ENCODE measurements at places on chromosomes 1 and 21.

GRCh38 chr1:193629875-193630274, 443.5 kb upstream of the B3GALT2 start:
- DNase-seq = no peak

DNA sequence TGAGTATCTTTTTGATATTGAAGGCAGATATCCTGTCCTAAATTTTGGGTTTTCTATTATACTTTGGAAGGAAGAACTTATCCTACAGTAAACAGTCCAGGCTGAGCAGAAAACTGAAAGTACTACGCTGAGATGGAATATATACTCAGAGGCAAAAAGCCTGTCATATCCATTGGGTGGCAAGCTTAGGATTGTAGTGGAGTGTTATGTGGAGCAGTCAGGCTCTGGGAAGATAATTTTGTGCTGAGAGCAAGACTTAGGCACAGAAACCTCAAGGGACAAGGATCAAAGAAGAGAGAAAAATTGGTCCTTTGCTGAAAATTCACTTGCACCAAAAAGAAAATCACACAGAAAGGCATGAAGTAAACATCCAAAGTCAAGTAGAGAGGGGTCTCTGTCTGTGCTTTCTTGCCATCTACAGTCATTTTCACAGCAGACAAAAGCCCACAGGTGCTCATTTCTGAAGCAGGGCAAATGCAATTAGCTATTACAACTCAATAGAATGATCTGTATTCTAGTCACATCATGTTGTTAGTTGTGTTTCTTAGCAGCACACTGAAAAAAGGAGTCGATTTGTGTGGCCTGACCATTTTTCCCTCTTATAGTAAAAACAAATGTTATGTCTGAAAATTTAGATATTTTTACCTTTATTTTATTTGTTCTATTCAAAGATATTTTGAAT, 38.5 kb downstream of the CRB1 start:
- DNase-seq = no peak

DNA sequence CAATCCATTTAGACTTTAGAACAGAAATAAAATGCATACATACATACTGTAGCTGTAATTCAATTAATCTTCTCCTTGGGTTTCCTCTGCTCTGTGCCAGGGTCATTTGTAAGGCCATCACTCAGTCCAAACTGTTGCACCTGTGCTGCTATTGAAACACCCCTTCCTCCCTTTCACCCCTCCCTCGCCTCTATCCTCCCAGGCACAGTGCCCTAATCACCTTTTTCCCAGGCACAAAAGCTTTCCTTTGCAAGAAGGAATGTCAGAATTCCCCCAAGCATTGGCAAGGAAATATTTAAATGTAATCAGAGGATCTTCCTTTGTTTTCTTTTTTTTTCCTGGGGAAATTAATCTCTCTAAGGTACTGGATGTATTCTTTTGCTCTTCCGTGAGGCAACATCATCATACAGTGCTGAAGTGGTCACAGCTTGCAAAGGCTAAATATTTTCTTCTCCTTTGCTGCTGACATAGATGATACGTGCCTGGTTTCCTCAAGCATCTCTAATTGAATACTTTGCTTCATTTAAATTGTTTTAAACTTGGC, 339.3 kb upstream of the NR5A2 start:
- no peak for DNase-seq

DNA sequence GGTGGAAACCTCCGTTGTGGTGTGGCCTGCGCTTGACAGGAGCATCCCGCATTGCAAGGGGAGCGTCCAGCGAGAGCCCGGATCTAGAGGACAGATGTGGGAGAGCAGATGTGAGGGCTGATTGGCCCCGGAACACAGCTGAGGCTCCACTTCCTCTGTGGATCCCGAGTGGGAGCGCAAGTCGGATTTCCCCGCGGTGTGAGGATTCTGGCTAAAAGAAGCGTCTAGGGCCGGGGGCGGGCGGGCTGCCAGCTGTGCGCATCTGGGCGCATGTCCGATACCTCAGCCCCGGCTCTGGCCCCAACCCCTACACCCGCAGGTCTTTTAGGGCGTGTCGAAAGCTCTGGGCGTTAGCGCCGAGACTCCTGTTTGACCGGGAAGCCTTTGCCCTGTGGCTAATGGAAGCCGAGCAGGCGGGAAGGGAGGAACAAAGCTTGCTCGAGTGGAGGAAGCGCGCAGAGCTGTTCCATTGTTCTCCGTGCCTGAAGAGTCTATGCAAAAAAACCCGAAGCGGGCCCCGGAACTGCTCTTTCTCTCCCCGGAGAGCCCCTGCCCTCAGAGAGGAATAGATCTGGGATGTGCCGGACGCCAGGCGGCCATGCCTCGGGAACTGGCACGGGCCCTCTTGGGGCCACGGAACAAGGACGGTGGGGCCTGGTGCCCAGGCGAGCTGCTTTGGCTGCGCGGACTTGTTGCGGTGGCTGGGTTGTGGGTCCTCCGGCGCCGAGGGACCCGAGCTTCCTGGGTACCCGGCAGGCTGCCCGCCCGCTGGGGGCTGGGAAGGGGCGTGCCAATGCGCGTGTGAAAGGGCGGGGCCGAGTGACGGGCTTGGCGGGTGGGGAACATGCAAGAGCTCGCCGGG, 111.1 kb downstream of the NAV1 start:
- DNase-seq = peak; percentile 34

DNA sequence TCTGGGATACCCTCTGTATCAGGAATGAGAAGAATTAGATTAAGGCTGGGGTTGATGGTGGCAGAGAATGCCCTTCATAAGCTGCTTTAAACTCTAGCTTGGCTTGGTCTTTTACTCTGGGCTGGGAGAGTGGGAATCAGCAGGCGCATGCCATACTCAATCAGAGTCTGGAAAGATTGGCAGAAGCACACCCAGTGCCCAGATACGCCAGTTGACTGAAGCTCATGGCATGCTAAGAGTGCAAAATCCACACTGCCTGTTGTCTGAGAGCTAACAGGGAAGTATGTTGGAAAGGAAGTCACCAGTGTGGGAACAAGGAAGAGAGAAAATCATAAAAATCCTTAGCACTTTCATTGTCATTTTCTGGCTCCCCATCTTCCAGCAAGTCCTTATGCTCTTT, 53.0 kb downstream of the HMCN1 start:
- no peak for DNase-seq

DNA sequence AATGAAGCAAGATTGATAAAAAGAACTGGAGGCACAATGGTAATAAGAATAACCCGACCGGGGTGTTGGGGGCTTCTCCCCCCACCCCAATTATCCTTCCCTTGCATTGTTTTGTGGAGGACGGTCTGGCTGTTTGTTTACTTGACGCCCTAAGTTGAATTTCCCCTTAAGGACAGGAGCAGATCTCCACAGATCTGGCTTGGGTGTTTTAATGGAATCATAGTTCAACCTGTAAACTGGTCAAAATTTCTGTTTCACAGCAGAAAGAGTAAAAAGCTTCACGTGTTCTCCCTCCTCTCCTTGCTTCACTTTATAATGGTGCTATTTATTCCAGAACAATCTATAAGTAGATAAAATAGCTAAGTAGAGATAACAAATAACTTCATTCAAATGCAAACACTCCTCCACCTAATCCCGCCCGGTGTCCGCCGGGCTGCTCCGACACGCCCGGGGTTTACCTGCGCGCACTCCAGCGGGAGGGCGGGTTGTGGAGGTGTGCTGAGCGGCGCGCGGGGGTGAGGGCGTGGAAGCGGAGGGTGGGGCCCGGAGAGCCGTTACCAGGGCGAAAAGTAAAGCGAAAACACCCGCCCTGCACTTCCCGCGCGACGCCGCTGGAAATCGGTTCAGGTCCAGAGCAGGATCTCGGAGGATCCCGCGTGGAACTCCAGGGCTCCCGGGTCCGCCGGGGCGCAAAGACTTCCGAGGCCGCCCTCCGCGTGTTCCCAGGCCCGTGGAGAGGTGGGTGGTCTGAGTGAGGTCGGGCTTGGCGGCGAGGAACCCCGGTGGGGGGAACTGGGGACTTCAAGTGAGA, 2.0 kb upstream of the ATF3 start:
- no peak for DNase-seq

- DNase-seq = no peak
These were observed 14.3 kb upstream of the KCNK1 start for GRCh38 chr1:233599542-233600073.

DNA sequence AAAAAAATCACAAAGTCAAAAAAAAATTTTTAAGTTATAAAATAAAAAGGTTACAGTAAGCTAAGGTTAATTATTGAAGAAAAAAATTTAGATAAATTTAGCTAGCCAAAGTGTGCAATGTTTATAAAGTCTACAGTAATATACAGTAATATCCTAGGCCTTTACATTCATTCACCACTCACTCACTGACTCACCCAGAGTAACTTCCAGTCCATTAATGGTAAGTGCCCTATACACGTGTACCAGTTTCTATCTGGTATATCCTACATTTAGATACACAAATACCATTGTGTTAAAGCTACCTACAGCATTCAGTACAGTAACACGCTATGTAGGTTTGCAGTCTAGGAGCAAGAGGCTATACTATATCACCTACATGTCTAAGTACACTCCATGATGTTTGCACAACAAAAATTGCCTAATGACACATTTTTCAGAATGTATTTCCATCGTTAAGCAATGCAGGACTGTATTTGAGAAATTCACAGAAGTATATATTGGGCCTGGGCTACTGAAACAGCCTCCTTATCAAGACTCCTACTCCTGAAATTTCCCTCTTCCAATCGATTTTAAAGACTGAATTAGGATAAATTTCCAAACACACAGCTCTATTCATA, 155.1 kb downstream of the COP1 start:
- no peak for DNase-seq

DNA sequence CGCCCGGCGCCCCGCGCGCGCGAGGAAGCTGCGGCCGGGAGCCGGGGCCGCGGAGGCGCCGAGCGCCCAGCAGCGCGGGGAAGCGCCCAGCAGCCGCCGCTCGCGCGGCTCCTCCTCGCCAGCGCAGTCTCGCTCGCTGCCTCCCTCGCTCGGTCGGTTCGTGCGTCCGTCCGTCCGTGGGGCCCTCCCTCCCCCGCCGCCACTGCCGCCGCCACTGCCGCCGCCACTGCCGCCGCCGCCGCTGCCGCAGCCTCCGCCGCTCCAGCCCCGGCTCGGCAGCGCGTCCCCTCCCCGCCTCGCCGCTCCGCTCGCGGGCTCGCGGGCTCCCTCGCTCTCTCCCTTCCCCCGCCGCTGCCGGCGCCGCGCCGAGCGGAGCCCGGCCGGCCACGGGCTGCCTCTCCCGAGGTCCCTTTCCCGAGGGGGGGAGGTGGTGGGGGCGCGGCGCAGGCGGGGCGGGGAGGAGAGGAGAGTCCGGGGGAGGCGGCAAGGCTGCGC, at the start of gene KCND3:
Gene KCND3, minus strand, starts transcription at position 138 of the 495 bp plus-strand sequence.
- DNase-seq = peak; percentile 52
